ENCODE measurements at places on chromosomes 1 and 21.

DNA sequence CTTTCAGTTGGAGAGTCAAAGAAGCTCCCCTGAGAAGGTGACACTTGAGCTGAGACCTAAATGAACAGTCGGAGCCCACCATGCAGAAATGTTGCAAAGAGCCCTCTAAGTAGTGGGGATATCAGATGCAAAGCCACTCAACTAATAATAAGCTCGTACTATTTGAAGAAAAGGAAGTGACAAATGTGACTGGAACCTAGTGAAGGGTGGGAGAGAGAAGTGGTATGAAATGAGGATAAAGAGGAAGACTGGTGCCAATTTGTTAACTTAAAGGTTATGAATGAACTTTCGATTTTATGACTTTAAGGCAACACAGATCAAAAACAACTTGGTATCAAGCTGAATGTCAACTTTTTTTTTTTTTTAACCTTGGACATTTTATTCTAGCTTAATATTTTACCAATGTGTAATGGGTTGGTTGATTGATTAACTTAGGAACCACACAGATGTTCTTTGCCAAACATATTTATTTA lies 14.7 kb downstream of the LYPLAL1 start:
- DNase-seq: no peak

- no peak for DNase-seq
These were observed 70.1 kb upstream of the ESRRG start for GRCh38 chr1:216793303-216793702.

- DNase-seq: no peak
These were observed 133.4 kb upstream of the FGGY start for GRCh38 chr1:59163268-59164092.

- DNase-seq: no peak
These were observed 39.8 kb downstream of the SNAP47 start for GRCh38 chr1:227774821-227775661.

All from activated naive CD4-positive, alpha-beta T cell treated with anti-CD3 and anti-CD28 coated beads, Interleukin-2, amount 50 U/mL, for 72 hours (primary cell).